ENCODE measurements at places on chromosomes 2 and 18.
A peak's percentile ranks its signal among the peaks of the same experiment; 100 is the strongest.

DNA sequence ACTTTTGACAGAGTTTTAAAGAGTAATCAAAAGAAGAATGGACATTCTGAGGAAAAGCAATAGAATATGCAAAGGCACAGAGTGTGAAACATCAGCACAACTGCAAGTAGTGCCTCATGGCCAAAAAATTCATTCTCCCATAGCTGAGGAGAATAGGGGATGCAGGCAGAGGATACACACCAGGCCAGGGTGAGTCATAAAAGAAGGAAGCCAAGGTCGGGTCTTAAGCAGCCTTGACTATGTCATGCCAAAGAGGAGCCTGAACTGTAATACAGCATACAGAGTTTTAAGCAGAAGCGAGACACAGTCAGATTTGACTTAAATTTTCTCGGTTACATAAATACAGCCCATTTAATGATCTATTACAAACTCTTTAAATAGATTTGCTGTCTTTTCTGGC, 165.0 kb downstream of the LNPK start:
- DNase-seq: no peak

DNA sequence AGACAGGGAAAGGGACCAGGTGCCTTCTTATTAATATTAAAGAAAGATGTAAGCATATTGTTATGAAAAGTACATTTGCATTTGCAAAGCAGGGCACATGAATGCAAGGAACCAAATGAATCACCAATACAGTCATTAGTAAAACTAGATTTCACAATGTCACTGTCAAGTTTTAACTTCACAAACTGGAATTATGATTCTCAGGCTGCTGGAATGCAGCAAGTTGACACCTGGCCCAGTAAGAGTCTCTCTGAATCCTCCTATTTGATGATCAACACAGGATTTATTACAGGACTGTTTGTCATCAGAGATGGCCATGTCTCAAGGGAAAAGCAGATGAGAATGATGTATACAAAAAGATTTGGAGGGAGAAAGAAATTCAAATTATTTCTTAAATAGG, 72.9 kb upstream of the STK39 start:
- DNase-seq: no peak

GRCh38 chr2:235564066-235564465, 70.2 kb downstream of the AGAP1 start:
- DNase-seq: no peak

- DNase-seq: peak; percentile 97
Observed at GRCh38 chr2:25362049-25362433, 20.3 kb upstream of the DNMT3A start.

DNA sequence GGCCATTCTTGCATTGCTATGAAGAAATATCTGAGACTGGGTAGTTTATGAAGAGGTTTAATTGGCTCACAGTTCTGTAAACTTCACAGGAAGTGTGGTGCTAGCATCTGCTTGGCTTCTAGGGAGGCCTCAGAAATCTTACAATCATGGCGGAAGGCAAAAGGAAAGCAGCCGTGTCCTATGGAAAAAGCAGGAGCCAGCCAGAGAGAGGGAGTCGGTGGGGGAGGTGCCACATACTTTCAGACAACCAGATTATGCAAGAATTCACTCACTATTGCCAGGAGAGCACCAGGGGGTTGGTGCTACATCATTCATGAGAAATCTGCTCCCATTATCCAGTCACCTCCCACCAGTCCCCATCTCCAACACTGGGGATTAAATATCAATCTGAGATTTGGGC, 64.1 kb downstream of the CPS1 start:
- no peak for DNase-seq

DNA sequence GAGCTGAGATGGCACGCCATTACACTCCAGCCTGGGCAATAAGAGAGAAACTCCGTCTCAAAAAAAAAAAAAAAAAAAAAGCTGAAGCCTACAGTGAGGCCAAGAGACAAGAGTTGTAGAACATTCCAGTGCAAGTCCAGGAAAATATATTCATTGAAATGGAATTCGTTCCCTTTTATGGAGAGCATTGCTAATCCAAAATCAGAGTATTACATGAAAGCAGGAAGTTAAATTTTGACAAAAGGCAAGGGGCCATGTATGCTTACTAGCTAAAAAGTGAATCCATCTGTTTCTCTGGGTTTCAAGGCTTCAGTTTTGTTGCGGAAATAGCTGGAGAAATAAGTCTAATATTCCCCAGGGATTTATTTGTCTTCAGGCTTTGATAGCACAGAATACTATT, 471.7 kb downstream of the THSD7B start:
- DNase-seq: no peak

DNA sequence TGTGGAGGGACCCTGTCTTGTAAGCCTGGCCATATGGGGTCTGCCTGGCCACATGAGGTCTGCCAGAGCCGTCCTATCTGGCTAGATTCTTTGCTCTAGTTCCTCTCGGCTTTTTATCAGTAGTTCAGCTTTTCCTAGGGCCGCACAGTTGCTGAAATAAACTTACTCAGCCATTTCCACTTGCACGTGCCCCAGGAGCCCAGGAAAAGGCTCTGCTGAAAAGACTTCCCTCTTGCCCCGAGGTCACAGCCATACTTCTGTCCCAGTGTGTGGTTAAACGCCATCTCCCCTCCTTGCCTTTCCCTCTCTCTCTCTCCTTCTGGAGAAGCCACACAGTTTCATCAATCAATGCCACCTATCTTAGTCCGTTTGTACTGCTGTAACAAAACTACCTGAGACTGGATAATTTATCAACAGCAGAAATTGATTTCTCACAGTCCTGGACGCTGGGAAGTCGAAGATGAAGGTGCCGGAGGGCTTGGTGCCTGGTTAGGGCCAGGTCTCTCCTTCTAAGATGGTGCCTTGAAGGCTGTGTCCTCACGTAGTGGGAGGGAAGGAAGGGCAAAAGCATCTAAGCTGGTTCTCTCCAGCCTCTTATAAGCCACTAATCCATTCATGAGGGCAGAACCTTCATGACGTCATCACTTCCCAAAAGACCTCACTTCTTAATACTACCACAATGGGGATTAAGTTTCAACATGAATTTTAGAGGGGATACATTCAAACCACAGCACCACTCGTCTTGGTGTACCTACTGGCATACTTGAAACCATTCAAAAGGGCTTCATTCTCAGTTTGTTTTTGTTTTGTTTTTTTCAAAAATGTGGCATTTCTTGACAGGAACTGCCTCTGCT, 11.2 kb upstream of the GALM start:
- DNase-seq: no peak

GRCh38 chr2:3728104-3729054, 25.0 kb downstream of the DCDC2C start:
- peak; percentile 26 for DNase-seq

DNA sequence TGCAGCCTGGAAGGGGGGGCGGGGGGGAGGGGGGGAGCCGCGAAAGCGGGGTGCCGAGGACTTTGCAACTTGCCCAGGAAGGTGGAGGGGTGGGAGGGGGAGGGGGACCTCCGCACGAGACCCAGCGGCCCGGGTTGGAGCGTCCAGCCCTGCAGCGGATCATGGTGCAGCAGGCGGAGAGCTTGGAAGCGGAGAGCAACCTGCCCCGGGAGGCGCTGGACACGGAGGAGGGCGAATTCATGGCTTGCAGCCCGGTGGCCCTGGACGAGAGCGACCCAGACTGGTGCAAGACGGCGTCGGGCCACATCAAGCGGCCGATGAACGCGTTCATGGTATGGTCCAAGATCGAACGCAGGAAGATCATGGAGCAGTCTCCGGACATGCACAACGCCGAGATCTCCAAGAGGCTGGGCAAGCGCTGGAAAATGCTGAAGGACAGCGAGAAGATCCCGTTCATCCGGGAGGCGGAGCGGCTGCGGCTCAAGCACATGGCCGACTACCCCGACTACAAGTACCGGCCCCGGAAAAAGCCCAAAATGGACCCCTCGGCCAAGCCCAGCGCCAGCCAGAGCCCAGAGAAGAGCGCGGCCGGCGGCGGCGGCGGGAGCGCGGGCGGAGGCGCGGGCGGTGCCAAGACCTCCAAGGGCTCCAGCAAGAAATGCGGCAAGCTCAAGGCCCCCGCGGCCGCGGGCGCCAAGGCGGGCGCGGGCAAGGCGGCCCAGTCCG, 540 bp downstream of the SOX11 start:
- DNase-seq: peak; percentile 60

GRCh38 chr2:61257446-61257845, 95.5 kb downstream of the C2orf74 start:
- DNase-seq: no peak

- no peak for DNase-seq
Observed at GRCh38 chr2:106137731-106138521, 56.2 kb downstream of the UXS1 start.

- no peak for DNase-seq
Observed at GRCh38 chr2:213751446-213751845, 467.2 kb downstream of the SPAG16 start.

DNA sequence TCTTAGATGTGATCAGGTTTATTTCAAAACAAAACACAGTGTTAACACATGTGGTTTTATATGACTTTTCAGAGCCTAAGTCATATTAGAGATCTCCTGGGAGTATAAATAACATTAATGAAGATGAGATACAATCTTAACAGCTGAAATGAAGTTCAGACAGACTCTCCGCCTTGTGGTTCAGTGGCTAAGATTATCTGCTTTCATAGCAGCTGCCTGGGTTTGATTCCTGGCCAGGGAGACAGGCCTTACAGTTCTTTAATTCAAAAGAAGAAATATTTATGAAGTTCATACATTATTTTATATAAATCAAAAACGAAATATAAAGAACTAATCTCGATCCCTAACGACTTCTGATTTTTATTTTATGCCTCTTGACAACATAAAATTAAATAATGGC, 35.2 kb upstream of the TTC32 start:
- no peak for DNase-seq
